IPS DF 19.7 (cell line): ENCODE measurements at places on chromosomes 6 and 20.

DNA sequence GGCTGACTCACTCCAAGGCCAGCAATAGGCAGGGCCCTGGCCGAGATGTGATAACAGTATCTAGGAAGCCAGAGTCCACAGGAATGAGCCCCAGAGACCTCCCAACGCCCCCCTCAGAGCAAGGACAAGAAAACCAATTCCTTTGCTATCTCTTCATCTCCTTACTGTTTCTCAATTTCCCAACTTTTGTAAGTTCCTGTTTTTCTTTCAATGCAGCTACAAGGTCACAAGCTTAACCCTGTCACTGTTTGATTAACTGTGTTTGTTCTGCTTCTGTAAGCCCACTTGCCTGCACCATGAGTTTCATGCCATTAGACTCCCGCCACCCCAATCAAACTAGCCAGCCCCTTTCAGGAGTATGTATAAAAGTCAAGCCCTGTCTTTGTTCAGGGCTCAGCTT, 3.5 kb downstream of the FKBP1C start:
- DNase-seq, result no peak

DNA sequence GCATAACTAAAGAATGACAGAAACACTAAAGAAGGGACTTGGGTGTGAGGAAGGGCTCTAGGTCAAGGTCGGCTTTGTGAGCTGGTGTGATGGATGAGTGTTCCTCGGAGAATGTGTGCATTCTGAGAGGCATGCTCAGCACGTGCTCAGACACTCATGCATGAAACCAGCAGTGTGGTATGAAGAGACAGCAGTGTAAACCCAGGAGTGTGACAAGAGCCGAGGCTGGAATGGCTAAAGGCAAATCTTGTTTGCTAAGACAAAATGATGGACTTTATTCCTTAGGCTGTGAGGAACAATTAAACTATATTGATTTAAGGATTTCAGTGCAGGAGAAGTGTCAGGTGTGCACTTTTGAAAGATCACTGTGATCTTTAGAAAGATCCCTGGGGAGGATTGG, 107.4 kb upstream of the MAP7 start:
- DNase-seq, result no peak

DNA sequence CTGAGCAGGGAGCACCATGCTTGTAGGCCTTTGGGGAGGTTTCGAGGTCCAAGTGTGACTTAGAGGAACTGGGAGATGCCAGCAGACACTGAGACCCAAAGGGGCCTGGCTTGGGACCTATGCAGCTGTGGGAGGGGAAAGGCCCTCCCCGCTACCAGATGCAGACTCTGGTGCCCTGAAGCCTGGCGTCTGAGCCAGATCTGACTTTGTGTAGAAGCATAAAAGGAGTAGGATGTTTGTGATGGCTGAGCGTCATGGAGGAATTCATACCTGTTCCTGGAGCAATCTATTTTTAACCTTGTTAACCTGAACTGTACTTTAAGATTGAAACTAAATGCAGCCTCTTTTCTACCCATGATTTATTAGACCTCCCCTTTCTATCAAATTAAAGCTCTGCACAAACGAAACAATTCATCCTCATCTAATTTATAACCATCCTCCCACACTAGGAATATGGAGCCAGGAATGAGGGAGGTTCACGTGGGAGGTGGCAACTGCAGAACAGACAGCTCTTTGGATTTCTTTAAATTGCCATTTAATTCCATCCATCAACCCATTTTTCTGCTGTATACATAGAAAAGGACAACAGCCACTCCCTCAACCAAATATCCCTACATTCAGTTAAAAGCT, 172.6 kb upstream of the AGPAT4 start:
- DNase-seq, result no peak

- DNase-seq, result no peak
Measured at GRCh38 chr6:41443616-41444525, 102.3 kb upstream of the FOXP4 start.

DNA sequence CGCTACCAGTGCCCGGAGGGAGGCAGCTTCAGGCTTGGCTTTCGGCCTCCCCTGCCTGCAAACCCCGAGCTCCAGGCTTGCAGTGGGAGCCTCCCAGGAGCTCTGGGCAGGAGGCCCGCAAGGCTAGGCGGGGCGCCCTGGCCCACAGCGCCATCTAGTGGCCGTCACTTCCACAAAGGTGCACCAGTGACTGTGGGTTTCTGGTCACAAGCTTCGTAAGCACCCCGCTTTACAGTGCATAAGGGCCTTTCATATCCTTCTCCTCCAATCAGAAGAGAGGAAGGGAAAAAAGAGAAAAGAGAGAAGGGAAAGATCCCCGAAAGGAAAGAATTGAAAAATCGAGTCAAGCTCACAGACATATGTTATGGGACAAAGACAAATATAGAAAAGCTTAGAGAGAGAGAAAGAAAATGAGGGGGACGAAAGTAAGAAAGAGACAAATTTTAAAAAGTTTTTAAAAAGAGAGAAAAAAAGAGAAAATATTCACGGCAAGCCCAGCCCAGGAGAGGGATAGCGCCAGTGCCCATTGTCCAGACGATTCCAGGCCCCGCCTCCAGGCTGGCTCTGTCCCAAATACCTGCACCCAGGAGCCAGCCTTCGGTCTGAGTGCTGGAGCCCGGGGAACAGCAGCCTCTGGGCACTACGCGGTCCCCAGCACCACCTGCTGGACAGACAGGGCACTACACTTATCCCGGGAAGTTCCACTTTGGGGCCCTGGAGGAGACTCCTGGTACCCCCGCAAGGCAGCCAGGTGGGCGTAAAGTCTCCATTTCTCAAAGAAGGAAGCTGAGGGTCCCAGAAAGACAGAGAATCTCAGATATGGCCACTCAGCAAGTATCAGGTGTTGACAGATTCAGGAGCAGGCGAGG, 207.1 kb downstream of the PREX1 start:
- DNase-seq, result peak; percentile 65

- no peak for DNase-seq
Measured at GRCh38 chr20:57849521-57850215, 139.9 kb upstream of the PMEPA1 start.

GRCh38 chr20:33209789-33210188, 7.4 kb upstream of the BPIFA3 start:
- DNase-seq, result peak; percentile 42

- no peak for DNase-seq
Measured at GRCh38 chr6:14827354-14827753, 418.5 kb upstream of the JARID2 start.

DNA sequence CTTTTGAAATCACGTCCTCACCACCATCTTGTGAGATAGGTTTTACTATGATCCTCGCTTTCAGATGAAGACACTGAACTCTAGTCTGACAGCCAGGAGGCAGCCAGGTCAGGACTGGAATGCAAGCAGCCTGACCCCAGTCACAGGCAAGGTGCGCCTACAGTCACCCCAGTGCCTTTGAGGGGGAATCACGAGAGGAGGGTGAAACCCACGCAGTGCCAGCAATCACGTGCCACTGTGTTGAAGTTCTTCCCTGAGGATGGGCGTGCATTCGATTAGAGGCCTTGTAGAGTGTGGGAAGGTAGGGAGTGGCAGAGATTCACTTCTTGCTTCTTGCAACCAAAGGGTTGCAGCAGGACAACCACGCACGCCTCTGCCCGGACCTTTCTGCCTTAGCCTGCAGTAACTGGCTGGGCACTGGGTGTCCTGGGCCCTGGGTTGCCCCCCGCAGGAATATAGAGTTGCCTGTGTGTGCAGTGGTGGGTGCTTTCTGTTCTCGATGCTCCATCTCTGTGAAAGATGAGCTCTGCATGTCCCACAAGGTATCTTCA, 33.7 kb upstream of the IRF4 start:
- DNase-seq, result no peak

DNA sequence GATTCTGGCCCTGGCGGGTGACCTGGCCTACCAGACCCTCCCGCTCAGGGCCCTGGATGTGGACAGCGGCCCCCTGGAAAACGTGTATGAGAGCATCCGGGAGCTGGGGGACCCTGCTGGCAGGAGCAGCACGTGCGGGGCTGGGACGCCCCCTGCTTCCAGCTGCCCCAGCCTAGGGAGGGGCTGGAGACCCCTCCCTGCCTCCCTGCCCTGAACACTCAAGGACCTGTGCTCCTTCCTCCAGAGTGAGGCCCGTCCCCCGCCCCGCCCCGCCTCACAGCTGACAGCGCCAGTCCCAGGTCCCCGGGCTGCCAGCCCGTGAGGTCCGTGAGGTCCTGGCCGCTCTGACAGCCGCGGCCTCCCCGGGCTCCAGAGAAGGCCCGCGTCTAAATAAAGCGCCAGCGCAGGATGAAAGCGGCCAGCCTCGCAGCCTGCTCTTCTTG, 868 bp upstream of the SLC2A4RG start:
- DNase-seq, result no peak

GRCh38 chr6:122619309-122619708, 9.1 kb downstream of the PKIB start:
- DNase-seq, result no peak
